Dermis blood vessel endothelial cell (primary cell): ENCODE measurements at places on chromosomes 13 and 19. TPM values are rescaled to one million over a fixed set of nuclear protein-coding genes. Genes with fewer than 3 reads are reported as not detected.

The NLRP4 gene
- under 0.01 TPM in 1 of 2 replicates, not detected in the other for total RNA-seq

The RASAL3 gene
- 24.0 and 24.8 TPM in 2 replicates for total RNA-seq

The CRX gene
- total RNA-seq: not detected in 2 replicates

The SPRED3 gene
- 0.51 and 1.0 TPM in 2 replicates for total RNA-seq

The TBXA2R gene
- 1.3 and 1.7 TPM in 2 replicates for total RNA-seq

The ZNF296 gene
- 0.17 and 0.51 TPM in 2 replicates for total RNA-seq

The OCEL1 gene
- 3.8 and 4.4 TPM in 2 replicates for total RNA-seq
